ENCODE measurements at places on chromosomes 4 and X. TPM values are rescaled to one million over a fixed set of nuclear protein-coding genes. Genes with fewer than 3 reads are reported as not detected.

GRCh38 chr4:175531405-175532091 lies 280.5 kb downstream of the GPM6A start:
- DNase-seq = no peak

DNA sequence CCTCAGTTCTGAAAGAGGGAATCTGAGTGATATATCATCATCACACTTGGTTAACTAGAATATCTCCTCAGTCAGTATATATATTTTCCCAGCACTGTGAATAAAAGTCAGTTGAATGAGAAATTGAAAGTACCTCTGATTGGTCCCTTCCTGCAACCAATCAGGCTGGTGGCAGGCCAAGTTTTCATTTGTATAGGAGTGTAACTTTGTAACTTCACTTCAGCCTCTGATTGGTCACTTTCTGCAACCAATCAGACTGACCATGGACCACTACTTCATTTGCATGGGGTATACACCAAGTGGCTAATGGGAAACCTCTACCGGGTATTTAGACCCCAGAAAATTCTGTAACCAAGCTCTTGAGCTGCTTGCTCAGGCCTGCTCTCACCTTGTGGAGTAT lies 2.0 kb upstream of the PGK1 start:
- no peak for DNase-seq

DNA sequence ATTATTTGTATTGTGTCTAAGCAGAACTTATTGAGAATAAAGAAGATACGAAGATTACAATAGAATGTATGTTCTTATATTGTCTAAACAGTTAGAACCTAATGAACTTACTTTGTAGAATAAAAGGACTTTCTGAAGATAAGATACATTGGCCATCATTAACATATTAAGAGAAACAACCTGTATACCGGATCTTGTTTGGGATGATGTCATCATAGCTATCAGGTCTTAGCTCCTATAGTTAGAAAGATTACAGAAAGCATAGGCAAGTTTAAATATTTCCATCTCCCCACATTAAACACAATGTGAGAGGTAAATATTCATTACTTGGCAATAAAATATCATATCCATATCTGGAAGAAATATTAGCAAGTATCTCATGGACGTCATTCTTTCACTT lies 282.3 kb downstream of the PACRGL start:
- DNase-seq = no peak

DNA sequence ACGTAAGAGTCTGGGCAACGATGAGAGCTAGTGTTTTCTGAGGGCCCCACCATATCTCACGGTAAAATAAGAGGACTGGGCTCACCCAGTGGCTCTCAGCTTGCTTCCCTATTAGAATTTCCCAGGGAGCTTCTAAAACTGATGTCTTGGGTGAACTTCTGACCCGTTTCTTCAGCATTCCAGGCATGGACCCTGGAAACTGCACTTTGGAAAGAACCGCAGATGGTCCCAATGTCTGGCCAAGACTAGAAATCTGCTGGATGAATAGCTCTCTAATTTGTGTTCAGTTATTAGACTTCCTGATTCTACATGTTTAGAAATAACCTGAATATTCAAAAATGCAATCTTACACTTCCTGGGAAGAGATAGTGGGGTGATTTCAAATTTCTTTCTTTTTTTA lies 127.8 kb downstream of the ANOS1 start:
- DNase-seq = no peak

L1CAM gene
- 47.6 TPM for total RNA-seq

NAA10 gene
- 106 TPM for total RNA-seq

DNA sequence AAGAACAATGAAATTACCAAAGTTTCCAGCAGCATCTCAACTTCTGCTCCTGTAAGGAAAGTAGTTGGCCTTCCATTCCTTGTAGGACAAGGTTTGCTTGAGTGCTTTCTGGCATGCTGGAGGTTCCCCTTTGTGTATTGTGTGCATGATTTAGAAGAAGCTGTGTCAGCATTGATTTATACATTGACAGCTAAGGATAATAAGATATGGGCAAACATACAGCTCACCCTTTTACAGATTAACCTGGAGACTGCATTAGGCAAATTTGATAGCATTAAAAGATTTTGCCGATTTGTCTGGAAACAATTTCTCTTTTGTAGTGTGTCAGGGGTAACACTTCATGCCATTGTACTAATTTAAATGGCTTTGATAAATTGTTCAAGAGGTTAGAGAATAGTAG lies 221.8 kb upstream of the PACRGL start:
- no peak for DNase-seq

- DNase-seq = no peak
Measured at GRCh38 chrX:115719171-115719570, 158.2 kb downstream of the PLS3 start.

- no peak for DNase-seq
Measured at GRCh38 chr4:69039071-69039470, 57.2 kb upstream of the UGT2B7 start.

DNA sequence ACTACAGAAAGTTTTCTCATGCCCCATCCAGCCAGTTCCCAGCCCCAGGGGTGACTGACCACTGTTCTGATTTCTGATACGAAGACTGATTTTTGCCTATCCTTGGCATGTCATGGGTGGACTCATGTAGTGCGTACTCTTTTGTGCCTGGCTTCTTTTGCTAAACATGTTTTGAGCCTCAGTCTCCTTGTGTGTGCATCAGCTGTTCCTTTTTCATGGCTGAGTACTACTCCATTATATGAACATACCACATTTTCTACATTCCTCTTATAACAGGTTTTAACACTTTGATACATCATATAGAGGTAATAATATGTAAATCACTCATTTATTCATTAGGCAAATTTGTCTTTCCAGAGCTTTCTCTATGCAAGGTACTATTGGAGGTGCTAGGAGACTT lies 126.7 kb downstream of the ANAPC4 start:
- no peak for DNase-seq

CYSLTR1 gene
- total RNA-seq = not detected

AKAP4 gene
- not detected for total RNA-seq

- no peak for DNase-seq
Measured at GRCh38 chr4:96317891-96318290, 478.0 kb downstream of the PDHA2 start.

GRCh38 chr4:78610546-78611214 lies 59.1 kb downstream of the ANXA3 start:
- no peak for DNase-seq

DNA sequence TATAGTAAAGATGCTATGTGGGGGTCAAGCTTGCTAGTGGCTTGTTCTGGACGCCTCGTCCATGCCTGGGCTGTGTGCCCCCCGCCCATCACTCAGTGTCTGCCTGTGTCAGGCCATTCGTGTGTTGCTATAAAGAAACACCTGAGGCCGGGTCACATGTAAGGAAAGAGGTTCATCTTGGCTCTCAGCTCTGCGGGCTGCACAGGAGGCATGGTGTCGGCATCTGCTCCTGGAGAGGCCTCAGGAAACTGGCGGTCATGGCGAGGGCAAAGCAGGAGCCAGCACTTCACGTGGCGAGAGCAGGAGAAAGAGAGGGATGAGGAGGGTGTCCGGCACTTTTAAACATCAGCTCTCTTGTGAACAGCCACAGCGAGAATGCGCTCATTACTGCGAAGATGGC lies 25.2 kb downstream of the PIGG start:
- no peak for DNase-seq

GRCh38 chrX:77277911-77278310 lies 169.3 kb upstream of the FGF16 start:
- no peak for DNase-seq

- no peak for DNase-seq
Measured at GRCh38 chrX:131614241-131614640, 70.4 kb downstream of the OR13H1 start.

SPANXC gene
- total RNA-seq = not detected

MSANTD1 gene
- 0.07 TPM for total RNA-seq

DNA sequence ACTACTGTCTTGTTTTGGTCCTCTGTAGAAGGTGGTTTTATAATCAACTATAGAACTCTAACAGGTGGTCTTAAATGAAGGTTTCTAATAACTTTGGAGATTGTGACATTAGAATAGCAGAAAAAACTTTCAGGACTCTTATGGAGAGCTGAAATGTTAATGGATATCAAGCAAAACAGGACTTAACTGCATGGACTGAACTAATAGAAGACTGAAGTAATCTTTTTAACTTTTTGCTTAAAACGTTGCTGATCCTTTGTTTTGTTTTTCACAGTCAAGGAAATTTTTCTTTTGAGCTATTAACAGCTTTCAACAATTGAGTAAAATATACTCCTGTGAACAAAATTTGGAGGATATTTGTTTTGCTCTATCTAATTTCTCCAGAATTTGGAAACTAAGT lies 17.2 kb downstream of the NXT2 start:
- DNase-seq = no peak

DNA sequence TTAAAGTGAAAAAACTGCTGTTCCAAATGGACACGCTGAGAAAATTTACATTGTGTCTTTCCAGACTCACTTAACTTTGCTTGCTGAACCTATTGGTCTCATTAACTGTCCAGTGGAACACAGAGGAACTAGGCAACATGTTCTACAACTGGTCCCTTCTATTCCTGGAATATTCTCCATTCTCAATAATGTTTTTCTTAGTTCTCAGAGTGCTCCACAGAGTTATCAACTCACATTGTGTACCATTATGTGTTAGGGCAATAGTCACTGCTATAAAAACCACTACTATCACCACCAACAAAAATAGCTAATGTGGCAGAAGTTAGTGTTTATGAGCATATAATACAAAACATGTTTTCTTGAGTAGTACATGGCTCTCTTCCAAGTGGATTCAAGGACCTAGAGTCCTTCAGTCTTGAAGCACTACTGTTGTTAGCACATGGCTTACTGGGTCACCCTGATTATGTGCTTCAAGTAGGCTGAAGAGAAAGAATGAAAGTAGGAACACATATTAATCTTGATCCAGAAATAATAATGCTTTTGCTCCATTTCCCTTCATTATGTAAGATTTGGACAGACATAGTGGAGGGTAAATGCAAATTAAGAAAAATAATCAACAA lies 865.3 kb upstream of the HS3ST1 start:
- DNase-seq = no peak

DNA sequence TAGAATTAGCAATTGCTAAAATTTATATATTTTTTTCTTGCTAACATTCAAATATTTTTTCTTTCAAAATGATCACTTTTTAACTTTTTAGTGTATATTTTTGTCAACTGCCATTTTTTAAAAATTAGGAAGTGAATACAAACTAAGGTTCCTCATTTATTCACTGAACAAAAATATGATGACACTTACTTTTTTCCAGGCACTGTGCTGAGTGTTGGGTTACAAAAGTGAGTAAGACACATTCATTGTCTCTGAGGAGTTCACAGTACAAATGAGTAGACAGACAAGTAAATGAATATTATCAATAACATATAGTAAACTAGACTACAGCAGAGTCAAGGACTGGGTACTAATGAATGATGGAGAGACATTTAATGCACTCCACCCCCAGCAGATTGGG lies 543.5 kb downstream of the PDHA2 start:
- no peak for DNase-seq

- no peak for DNase-seq
Measured at GRCh38 chr4:68366600-68366999, 16.7 kb upstream of the YTHDC1 start.

- DNase-seq = peak; percentile 84
Measured at GRCh38 chr4:121164291-121164690, at the start of gene TNIP3. TSS of gene TNIP3 (minus strand) at chr4:121164321. CDS start at chr4:121164125, 196 bp downstream.

GRCh38 chr4:41465146-41465761 lies 72.7 kb upstream of the LIMCH1 start:
- no peak for DNase-seq

GLRA2 gene
- not detected for total RNA-seq

DNA sequence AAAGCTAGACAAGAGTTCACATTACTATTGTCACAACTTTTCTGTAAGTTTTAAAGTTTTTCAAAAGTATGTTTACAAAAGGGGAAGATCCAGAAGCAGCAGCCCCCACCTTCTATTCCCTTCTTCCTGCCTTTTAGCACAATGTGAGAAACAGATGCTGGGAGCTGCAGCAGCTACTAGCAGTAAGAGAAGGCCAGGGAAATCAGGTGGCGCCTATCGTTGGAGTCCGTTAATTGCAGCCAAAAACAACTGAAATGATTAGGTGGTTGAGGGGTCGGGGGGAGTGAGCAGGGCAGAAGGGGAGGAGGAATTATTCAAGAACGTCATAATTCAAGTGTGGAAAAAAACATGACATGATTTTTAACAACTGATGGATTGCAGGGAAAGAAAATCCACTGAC lies 27.4 kb downstream of the FRYL start:
- no peak for DNase-seq

CAPN6 gene
- 0.14 TPM for total RNA-seq

PF4V1 gene
- not detected for total RNA-seq

DNA sequence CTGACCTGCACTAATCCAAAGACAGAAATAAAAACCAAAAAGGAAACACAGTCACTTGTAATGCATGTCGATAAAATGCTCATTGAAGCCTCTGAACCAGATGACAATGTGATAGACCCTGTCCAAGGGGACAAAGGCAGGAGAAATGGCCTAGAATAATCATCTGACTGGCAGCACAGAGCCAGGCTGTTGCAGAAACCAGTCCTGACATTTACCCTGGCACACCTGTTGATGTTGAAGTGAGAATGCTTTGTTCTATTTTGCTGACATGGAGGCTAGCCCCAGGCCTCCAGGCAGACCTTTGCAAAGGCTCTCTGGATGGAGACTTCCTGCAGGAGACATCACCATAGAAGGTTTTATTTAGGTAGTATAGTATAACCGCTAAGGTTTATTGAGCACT lies 41.0 kb downstream of the TFDP3 start:
- no peak for DNase-seq

- DNase-seq = no peak
Measured at GRCh38 chrX:77396781-77397180, 50.4 kb upstream of the FGF16 start.

- DNase-seq = peak; percentile 31
Measured at GRCh38 chr4:185265942-185266341, 56.5 kb downstream of the SNX25 start.

DNA sequence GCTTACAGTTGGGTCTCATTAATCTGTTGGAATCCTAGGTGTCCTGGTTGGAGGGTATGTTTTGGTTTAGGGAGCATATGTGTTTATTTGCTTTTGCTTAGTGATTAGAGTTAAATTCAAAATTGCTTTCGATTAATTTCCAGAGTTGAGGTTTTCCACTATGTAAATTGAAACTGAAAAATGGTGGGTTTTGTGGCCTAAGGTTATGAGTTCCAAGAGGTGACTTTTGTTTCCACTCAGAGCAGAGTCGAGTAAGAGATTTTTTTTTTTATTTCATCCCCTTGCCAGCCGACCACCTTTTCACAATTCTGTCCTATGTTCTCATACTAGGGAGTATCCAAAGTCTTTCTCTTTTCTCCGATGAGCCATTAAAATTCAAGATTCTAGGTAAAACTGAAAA lies 66.9 kb downstream of the GRIA2 start:
- DNase-seq = no peak

GRCh38 chr4:168585168-168586091 lies 88.6 kb downstream of the PALLD start:
- no peak for DNase-seq

DNA sequence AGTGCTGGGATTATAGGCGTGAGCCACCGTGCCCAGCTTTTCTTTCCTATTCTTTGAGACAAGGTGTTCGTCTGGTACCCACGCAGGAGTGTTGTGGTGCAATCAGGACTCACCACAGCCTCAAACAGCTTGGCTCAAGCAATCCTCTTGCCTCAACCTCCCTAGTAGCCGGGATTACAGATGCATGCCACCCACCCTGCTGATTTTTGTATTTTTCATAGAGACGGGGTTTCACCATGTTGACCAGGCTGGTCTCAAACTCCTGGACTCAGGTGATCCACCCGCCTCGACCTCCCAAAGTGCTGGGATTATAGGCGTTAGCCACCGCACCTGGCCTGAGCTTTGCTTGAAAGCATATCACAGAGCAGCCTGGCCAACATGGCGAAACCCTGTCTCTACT lies 1.5 kb upstream of the CRLF2 start:
- DNase-seq = no peak

FRYL gene
- 57.3 TPM for total RNA-seq

All from foreskin keratinocyte (primary cell).